Colonic mucosa (tissue), 4 donors: ENCODE measurements at places on chromosomes 4 and X.

DNA sequence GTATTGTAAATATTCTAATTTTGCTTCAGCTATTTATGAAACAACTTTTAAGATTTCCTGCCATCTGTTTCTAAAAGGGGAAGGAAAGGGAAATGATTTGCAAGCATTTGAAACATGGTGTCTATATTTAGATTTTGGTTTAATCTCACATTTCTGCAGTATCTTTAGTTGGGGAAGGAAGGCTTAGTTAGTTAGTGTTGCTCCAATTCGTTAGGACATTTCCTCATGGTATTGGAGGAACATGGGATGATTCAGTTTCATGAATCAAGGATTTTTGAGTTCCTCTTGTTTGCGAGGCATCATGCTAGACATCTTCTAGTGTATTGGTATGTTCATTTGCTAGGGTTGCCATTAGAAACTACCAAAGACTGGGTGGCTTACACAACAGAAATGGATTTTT is 20.5 kb upstream of the TMEM192 start:
- no peak for DNase-seq

DNA sequence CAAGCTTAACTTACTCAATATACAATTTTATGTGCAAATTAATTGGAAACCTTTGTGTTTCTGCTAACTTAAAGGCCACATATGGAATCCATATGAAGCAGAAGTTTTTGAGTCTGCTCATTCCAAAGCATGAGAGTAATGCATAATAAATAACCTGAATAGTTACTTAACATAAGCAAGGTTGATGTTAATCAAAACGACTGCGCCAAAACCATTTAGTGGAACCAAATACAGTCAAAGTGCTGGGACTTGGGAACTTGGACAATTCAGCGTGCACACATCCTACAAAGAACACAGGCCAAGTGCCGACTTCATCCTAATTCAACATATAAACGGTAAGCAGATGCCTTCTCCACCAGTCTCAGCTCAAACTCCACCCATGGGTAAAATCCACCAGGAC is 17.0 kb downstream of the TSPAN5 start:
- no peak for DNase-seq

DNA sequence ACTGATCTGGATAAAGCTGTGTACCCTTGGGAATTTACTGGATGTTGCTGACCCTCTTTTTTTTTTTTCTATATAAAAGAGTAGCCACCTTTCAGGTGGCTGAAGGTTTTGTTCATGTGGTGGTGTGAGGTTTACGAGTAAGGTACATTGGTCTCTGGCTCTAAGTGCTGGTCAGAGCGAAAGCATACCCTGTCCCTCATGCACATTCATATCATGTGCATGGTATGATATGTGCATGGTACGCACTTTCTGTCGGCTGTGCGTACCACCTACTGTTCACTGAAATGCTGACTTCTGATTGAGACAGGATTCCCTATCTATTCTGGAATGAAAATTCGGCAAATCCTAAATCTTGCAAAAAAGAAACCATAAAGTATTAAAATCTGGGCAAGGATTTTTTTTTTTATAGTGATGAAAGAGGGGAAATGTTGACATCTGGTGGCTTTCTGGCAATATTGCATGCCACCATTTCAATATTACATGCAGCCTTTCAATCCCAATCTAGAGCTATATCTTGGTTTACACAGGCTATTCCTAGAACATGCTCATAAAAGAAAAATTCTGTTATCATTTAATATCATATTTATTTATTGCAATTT is 32.8 kb downstream of the FAM149A start:
- DNase-seq = no peak

DNA sequence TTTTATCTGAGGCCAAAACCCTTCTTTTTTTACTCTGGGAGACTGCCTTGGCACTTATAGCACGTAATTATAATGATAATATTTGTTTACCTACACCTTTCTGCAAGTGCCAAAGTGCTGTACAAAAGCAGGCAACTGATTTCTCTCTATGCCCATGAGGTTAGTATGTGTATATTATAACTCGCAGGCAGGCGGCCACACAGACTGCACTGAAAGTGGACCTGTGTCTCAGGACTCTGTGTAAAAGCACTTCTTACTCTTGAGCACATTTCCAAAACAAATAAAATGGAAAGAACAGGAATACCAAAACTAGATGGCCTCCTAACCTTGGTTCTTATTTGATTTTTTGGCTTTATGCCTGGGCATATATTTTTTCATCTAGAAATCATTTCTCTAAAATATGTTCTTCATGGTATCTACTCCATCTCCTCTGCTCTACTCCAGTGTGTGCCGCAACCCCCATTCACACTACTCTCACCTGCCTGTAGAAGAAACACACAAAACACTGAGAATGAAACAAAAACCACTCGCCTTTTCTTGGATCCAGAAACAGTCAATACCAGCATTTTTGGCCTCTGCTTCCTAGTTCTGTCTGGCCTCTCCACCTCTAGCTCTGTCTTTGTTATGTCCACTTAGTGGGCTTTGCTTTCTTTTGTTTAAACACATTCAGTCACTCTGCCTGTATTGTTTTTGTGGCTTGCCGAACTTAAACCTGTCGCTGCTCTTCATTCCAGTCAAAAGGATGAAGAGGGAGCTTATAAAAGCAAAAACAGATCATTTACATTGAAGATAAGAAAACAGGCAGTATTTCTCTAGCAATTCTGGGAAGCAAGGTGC is 934.5 kb upstream of the TENM3 start:
- no peak for DNase-seq

- no peak for DNase-seq
These were observed 63.3 kb upstream of the ANXA10 start for GRCh38 chr4:168028970-168029597.

DNA sequence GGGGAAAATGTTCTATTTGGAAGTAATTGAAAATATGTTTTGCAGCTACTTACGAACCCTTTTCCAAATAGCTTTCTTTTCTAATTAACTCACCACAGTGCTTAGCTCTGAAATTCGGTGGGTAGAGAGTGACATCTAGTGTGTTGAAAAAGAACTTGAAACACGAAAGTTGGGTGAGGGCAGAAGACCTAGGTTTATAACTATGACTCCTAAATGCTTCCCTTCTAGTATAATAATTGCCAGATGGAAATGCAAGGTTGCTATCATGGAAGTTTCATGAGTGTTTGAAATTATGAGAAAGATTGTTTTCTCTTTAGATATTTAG is 77.3 kb upstream of the NOCT start:
- no peak for DNase-seq

- DNase-seq = peak; percentile 69
These were observed at the start of gene TBC1D1 for GRCh38 chr4:37890801-37891259. TSS of gene TBC1D1 (plus strand) at chr4:37891084. CDS start at chr4:37902096, 11,012 bp downstream.

DNA sequence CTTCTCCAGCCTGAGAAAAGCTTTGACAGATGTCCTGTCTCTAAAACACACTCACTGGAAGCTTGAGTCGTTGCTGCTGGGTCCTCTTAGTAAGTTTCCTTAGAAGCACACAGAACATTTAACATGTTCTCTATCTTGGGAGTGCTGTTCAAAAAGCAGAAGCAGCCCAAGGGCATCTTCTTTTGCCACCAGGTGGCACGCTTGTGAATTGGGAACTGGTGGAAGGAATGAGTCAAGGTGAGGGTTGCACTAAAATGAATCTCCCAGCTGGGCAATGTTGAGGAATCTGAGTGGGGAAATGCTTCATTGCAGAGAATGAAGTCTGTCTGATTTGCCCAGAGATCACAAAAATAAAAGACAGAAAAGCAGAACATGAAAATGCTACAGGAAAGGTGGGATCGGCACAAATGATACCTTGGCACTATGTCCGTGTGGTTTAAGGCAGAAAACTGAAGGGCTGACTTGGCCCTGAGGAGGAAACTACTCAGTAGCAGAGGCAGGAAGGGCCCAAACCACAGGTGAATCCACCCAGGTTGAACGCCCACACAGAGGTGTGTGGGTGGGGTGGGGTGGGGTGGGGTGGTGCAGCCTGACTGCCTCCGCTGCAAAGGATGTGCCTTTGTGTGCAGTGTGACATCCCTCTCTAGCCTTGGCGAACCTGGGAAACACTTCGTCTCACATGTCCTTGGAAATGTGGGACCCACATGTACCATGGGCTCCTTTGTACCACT is 26.0 kb downstream of the KIT start:
- DNase-seq = no peak

DNA sequence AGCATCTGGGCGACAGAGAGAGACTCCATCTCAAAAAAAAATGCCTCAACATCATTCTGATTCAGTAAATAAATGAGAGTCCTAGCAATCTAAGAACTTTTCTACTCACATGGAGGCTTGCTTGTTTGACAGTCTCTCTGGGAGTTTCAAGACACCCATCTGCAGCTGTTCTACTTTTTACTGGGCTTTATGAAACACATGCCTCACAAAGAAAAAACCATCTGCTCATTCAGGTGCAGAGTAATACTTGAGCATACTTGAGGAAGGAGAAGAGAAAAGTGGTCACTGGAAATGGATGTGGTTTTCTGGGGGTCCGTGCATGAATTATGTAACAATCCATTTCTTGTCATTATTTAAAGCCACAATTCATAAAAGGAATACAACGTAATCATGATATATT is 87.1 kb upstream of the DDX53 start:
- DNase-seq = no peak

DNA sequence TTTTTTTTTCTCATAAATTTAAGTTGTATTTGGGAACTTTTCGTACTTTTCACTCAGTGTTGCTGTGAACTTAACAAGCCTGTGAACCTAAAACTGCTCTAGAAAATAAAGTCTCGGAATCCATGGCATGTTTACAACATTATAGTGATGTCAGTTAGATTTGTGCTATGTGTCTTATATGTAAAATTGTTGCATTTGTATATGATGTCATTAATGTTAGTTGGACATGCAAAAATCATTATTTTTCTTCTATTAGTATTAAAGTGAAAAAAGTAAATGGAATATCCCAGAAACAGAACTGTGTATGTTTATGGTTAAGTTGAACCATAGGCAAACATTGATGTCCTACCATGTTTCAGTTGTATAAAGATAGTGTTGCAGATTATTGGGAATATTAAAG is 85.2 kb downstream of the STIM2 start:
- no peak for DNase-seq

GRCh38 chrX:73855546-73855945 is 292.5 kb downstream of the CHIC1 start:
- DNase-seq = peak; percentile 78

DNA sequence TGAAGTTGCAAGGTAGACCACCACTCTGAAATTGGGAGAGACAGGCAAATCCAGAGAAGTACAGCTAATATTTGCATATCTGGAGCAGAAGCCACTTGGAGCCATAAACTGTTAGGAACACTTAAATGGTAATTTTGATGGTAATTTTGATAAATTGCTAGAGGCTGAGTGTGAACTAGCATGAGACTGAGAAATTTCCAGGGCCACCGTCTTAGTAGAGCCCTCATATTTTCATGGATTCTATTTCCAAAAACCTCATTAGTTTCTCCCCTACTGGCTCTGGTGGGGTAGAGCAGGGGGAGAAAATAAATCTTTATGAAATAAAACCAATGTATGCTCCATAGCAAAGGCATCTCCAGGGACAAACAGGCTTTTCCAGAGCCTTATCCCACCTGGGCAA is 429.4 kb upstream of the DIPK2B start:
- DNase-seq = no peak

- DNase-seq = no peak
These were observed 537.8 kb upstream of the BOD1L1 start for GRCh38 chr4:14165222-14165920.

GRCh38 chr4:41281038-41281634 is 24.4 kb downstream of the UCHL1 start:
- peak; percentile 57 for DNase-seq

GRCh38 chr4:7068279-7068842 is 497 bp upstream of the GRPEL1 start:
- DNase-seq = no peak

- DNase-seq = peak; percentile 23
These were observed 196.4 kb upstream of the RADX start for GRCh38 chrX:106415276-106415895.
